Stimulated activated CD4-positive, alpha-beta T cell treated with anti-CD3 and anti-CD28 coated beads, Interleukin-2, amount 100 ng/mL, for 4 hours (primary cell): ENCODE measurements at places on chromosomes 4 and X.
A peak's percentile ranks its signal among the peaks of the same experiment; 100 is the strongest.

- DNase-seq = peak; percentile 15
Measured at GRCh38 chrX:15854080-15854655, 445 bp downstream of the AP1S2 start.

DNA sequence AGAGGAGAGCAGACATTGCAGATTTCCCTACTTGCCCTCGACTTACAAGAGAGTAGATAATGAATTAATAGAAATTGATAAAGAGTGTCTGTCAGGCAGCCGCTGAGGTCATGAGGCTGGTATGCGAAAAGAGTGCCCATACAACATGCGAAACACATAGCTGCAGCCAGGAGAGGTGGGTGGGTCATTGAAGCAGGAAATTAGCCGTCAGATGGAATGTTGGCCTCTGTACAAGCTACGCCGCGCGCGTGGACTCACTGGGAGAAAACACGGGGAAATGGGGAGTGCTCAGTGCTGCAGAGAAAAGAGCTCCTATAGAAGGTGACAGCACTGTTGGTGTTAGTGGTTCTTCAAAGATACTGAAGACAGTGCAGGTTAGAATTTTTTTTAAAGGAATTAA lies 125.1 kb downstream of the RAPGEF2 start:
- DNase-seq = no peak

DNA sequence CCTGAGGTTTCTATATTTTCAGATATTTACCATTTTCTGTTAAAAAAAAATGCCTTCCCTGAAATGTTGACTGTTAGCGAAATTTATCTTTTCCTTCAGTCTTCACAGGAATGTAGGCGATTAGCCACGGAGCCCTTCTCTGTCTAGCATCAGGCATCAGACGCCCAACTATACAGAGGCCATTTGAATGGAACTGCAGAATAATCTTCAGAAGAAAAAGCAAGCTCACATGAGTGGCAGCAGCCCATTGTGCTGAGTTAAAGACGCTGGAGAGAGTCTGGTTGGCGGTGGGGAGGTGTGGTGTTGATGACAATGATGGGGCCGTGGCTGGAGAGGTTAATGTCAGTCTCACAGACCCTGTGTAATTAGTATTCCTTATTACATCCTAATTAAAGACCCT lies 196.8 kb upstream of the LEF1 start:
- no peak for DNase-seq

GRCh38 chr4:55781812-55782211 lies 37.8 kb upstream of the EXOC1L start:
- DNase-seq = no peak

- DNase-seq = no peak
Measured at GRCh38 chrX:2487366-2487765, 13.4 kb downstream of the DHRSX start.

DNA sequence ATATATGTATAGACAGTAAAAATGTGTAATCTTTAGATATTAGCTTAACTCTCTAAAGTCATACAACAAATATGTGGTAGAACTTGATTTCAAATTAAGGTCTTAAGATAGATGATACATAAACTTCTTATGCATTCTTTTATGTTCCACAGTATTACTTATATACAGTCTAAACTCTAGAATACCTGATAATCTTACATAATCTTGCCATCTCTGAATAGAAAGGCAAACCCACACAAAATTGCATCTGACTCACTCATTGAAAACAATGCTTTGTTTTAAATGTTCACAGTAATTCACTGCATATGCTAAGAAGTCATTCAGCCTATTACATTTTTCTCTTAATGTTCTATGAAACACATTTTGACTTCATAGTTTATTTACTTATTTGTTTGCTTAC lies 10.1 kb downstream of the SULT1B1 start:
- no peak for DNase-seq

DNA sequence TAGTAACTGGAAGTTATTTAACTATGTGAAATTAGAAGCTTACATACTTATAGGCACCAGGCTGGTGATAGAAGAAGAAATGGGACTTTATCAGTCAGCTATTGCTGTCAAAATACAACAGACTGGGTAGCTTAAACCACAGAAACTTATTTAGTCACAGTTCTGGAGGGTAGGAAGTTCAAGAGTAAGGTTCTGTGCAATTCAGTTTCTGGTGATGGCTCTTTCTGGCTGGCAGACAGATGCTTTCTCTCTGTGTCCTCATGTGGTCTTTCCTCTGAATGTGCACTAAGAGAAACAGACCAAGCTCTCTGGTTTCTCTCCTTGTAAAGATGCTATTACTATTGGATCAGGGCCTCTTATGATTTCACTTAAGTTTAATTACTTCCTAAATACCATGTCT lies 92.1 kb upstream of the ANKRD50 start:
- DNase-seq = no peak
